Psoas muscle (tissue), 8 donors: ENCODE measurements at places on chromosomes 1 and 21. TPM values are rescaled to one million over a fixed set of nuclear protein-coding genes. Genes with fewer than 3 reads are reported as not detected.

Gene TCHHL1
- not detected for total RNA-seq

DNA sequence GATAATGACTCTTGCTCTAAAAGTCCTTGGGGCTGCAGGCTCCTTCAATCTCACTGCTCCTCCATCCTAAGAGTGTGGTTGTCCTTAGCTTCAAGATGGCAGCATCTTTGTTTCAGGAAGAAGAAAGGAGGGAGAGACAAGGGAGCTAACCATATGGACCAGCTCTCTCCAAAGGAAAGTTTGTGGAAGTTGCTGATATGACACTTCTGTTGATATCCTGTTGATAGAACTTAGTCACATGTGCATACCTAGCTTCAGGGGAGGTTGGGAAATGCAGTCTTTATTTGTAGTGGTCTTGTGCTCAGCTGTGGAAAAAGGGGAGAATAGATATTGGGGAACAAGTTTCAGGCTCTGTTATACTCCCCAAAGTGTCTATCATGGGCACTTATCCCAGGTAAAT is 186.9 kb downstream of the GIPC2 start:
- no peak overlapping the region for H3K4me3 ChIP-seq
- no peaks in the 10 kb centered on the region for H3K36me3 ChIP-seq
- no peaks in the 10 kb centered on the region for H3K4me1 ChIP-seq
- no peak overlapping the region for H3K27ac ChIP-seq
- no peaks in the 10 kb centered on the region for H3K27me3 ChIP-seq

Gene KRTAP10-2
- total RNA-seq = not detected

GRCh38 chr21:34974162-34974981 is 74.7 kb downstream of the RUNX1 start:
- H3K4me3 ChIP-seq = no peak overlapping the region
- no peak for DNase-seq
- peaks cover 4% of the 10 kb centered on the region for H3K36me3 ChIP-seq
- H3K4me1 ChIP-seq = no peaks in the 10 kb centered on the region
- no peak overlapping the region for H3K27ac ChIP-seq
- H3K27me3 ChIP-seq = no peaks in the 10 kb centered on the region

DNA sequence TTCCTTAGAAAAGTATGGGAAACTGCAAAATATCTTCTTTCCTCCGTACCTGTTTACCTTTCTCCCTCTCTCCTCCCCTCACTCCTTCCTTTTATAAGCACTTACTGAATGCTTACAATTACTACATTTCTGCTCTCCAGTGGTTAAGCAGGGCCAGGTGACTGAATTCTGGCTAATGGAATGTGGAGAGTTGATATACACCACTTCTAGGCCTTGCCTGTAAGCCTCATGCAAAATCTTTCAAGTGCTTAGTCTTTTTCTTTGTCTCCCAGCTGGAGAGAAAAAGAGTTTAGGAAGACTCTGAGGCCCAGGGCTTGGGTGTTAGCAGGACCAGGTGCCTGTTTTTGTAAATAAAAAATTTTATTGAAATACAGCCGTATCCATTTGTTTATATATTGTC is 77.7 kb upstream of the CACNA1E start:
- no peak overlapping the region for H3K4me3 ChIP-seq
- no peak for DNase-seq
- H3K36me3 ChIP-seq = no peaks in the 10 kb centered on the region
- H3K27me3 ChIP-seq = no peaks in the 10 kb centered on the region
- no peak overlapping the region for H3K27ac ChIP-seq

GRCh38 chr1:175857756-175858155 is 114.4 kb upstream of the TNR start:
- H3K27me3 ChIP-seq = no peaks in the 10 kb centered on the region
- no peaks in the 10 kb centered on the region for H3K4me1 ChIP-seq
- DNase-seq = no peak
- no peak overlapping the region for H3K27ac ChIP-seq

DNA sequence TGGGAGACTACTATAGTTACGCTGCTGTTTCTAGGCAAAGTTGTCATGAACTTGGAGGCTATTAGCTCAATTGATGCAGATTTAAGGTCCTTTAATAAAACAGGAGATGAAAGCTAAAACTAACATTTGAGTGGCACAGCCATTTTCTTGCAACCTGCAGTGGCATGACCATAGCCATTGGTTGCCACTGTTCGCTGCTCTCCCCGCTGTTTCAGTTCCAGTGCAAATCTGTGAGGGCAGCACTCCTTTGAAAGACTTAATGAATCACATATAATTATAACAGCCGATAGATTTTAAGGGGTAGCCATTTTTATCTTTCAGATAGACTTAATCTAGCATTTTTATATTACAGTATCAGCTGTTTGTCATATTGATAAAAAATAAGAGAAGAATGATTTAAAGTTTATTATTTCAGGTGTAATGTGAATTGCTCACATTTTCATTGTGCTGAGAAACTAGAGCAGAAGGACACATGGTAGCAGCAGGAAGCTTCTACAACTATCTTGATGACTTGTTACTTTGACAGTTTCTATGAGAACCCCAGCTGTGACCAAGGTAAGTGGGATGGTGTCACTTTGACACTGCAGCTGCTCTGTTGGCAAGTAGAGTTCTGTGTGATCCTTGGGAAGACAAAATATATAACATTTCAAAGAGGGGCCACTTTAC is 203.7 kb downstream of the PLA2G4A start:
- H3K27me3 ChIP-seq = no peaks in the 10 kb centered on the region
- no peaks in the 10 kb centered on the region for H3K4me1 ChIP-seq
- DNase-seq = no peak
- H3K27ac ChIP-seq = no peak overlapping the region

DNA sequence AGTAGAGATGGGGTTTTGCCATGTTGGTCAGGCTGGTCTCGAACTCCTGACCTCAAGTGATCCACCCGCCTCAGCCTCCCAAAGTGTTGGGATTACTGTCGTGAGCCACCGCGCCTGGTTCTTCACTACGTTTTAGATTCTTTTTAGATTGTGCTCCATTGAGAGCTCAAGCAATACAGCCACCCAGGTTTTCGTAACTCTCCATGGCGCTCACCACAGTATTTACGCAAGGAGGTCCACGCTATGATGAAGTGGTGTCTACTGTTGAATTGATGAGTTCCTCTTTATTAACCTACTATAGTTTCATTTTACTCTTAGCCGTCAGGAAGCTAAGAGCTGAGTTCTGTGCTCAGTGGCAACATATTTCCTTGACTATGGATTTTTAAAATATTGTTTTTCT is 1.8 kb upstream of the KIF1B start:
- no peak overlapping the region for H3K27ac ChIP-seq
- H3K4me3 ChIP-seq = no peak overlapping the region
- peaks cover 34% of the 10 kb centered on the region for H3K4me1 ChIP-seq
- H3K36me3 ChIP-seq = no peaks in the 10 kb centered on the region
- DNase-seq = no peak

- H3K4me1 ChIP-seq = no peaks in the 10 kb centered on the region
- no peak for DNase-seq
- no peak overlapping the region for H3K27ac ChIP-seq
Measured at GRCh38 chr1:221098471-221099405, 219.5 kb downstream of the HLX start.

Gene OLIG1
- 0.44 TPM for total RNA-seq
